Hematopoietic multipotent progenitor cell treated with erythropoietin and hydrocortisone succinate and interleukin-3 and kit ligand, for 15 days (in vitro differentiated cells): ENCODE measurements at places on chromosomes 3 and 15.

DNA sequence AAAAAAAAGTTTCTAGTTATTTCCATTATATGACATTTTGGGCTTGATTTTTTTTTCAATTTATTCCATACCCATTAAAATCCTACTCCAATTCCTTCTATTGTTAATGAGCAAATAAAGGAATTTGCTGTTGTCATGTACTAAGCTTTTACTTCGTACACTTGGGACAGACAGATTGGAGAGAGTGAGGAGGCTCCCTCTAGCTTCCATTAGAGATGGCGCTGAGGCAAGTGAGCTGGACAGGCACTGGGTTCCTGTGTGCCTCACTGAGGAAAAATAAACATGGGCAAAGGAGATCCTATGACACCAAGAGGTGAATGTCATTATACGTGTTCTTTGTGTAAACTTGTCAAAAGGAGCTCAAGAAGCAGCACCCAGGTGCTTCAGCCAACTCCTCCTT lies 441.1 kb upstream of the MDFIC2 start:
- DNase-seq: no peak

DNA sequence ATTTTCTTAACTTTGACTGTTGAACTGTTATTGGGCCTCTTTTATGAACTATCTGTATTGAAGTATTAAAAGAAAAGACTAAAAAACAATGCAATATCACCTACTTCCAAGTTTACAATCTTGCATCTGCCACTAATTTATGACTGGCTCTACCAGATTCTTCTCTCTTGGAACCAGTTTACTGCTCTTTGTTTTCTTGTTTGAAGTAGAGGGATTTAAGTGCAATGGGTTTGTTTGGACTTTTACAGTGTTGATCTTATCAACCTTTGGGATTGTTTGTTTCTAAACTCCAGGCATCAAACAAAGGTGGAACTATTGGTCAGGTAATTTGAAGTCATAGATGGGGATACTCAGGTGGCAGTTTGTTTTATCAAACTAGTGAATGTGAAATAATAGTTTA lies 43.0 kb upstream of the MEIS2 start:
- no peak for DNase-seq

DNA sequence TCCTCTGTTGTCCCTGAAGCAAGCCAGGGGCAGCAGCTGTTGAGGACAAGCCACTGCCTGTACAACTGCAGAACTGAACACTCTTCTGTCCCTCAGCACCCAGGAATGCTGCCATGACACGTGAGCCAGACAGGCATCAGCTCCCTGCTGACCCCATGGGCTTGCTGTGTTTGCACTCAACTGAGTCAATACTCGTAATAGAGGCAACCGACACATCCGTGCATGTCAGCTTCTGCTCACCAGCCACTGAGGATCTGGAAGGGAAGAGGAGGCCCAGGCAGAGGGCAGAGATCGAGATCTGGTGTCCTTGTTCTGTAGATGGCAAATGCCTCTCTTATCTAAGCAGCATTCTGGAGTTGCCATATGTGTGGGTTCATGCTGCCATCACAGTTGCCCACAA lies 54.3 kb upstream of the SEC61A1 start:
- no peak for DNase-seq

DNA sequence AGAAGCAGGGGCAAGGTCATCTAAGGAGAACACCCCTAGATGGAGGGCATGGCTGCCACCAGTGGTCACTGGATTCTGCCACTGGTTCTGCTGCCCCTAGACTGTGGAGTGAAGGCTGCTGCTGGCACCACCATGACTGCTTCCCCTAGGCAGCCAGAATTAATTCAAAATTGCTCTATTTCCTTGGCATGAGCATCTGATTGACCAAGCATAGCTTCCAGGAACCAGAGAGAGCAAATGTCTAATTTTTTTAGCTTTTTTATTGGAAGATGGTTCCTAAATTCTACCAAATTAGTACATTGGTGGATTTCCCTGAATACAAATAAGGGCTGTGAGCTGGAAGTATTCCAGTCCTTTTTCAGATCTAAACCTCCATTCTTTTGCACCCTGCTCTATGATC lies 270.2 kb upstream of the GBE1 start:
- DNase-seq: no peak

DNA sequence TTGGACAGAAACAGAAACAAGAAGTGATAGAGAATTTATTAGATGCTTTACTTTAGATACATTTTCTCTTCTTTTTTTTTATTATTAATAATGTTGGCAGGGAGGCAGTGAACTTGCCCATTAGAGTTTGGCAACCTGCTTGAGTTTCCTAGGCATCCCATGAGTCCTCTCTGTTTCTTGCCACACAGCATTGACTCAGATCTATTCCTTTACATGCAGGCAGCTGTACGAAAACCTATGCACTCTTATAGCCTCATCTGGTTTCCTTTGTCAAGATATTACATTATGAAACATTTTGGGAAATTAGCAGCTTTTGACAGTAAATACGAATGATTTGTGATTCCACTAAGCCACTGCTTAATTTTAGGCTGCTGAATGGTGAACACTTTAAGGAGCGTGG lies 23.3 kb downstream of the IL1RAP start:
- DNase-seq: no peak

GRCh38 chr3:100761211-100761942 lies 52.1 kb downstream of the TFG start:
- DNase-seq: no peak

DNA sequence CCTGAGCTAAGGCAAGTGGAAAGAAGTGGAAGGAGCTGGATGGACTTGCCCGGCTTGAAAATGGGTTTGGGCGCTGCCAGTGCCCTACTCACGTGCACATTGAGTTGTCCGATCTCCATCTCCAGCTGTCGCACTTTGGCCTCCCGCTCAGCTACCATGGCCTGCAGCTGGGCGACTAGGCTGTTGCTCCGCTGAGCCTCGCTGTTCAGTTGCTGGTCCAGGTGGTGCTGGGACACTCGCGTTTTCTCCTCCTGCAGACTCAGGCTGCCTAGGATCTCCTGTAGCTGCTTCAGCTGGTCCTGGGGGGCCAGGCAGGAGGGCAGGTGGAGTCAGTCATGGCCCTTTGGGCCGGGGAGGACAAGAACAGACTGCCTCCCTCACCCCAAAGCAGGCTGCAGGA lies 33.0 kb upstream of the HHATL start:
- no peak for DNase-seq

- DNase-seq: no peak
These were observed 194.2 kb downstream of the ATP10A start for GRCh38 chr15:25668901-25669300.

- DNase-seq: no peak
These were observed 14.9 kb upstream of the ZXDC start for GRCh38 chr3:126490619-126491018.
